ENCODE measurements at places on chromosomes 13 and 19.
A peak's percentile ranks its signal among the peaks of the same experiment; 100 is the strongest.

DNA sequence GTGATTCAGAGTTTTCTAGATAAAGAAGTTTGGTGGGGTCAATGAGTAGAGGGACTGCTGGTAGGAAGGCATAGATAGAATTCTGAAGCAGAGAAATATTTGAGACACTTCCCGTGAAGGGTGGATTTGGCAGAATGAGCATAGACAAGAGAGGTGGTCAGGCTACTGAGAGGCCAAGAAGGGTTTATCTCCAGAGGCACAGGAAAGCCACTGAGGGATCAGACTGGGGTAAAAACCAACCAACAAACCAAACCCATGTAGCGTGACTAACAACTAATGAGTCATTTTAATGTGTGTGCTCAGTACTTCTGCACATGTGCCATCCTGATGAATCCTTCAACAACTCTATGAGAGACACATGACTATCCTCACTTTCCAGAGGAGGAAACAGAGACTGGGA is 60.0 kb upstream of the SERP2 start:
- H3K27ac ChIP-seq, result no peak overlapping the region
- DNase-seq, result peak; percentile 39
- H3K36me3 ChIP-seq, result no peaks in the 10 kb centered on the region
- no peak overlapping the region for H3K4me3 ChIP-seq

DNA sequence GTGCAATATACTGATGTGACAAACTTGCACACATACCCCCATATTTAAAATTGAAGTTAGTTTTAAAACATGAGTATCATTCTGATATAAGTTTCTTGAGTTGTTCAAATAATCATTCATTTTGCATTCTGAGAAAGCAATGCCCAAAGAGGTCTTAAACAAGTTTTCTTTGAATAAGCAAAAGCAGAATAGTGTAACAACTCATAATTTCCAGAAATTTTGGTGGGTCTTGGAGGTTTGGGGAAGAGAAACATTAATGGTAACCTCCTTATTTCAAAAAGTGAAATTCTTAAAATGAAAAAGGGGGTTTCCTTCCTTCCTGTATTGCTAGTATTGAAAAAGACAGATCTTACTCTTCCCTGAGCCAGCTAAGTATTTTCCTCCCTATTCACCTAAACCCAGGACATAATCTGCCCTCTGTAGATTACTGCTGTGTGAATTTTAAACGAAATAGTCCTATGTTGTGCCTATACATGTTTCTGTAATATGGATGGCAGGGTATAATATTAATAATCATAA is 30.4 kb downstream of the SLC25A15 start:
- H3K27me3 ChIP-seq, result no peaks in the 10 kb centered on the region
- DNase-seq, result no peak
- no peak overlapping the region for H3K27ac ChIP-seq
- H3K4me3 ChIP-seq, result no peak overlapping the region

DNA sequence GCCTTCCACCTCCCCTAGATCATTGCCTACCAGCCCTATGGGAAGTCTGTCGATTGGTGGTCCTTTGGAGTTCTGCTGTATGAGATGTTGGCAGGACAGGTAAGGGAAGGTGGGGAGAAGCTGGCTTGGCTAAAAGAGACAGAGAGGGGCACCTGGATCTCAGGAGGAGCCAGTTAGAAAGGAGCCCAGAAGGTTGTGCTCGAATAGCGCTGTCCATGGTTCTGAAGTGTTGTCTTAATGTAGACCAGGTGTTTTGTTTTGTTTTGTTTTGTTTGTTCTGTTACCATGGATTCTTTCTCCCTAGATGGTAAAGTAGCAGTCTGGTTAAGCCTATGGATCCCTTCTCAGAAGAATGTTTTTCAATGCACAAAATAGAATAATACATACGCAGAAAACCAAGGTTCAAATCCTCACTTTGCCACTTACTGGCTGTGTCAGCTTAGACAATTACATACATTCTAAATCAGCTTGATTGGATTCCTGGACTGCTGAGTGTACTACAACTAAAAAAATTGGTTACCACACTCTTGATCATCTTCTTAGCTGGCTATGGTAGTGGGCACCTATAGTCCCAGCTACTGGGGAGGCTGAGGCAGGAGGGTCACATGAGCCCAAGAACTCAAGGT is 5.9 kb upstream of the CACNG7 start:
- peaks cover 2% of the 10 kb centered on the region for H3K4me1 ChIP-seq
- H3K27ac ChIP-seq, result no peak overlapping the region
- peaks cover 66% of the 10 kb centered on the region for H3K27me3 ChIP-seq
- H3K36me3 ChIP-seq, result no peaks in the 10 kb centered on the region
- DNase-seq, result peak; percentile 72

DNA sequence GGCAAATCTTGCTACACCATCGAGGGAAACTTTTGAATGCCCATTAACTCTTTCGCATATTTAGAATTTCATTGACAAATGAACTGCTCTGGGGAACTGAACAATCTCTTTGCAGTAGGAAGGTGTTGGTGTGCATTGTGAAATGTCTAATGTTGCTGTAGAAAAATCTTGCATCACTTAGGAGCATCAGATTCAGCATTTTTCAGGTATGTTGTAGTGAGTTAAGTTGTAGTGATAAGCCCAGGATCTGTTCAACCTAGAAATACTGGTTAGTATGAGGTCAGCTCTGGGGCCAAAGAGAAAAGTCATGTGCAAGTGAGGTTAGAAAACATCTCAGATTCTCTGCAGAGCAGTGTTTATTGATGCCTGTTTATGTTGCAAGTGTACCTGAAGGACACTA is 4.1 kb downstream of the FRY start:
- no peak overlapping the region for H3K4me3 ChIP-seq
- DNase-seq, result no peak
- H3K4me1 ChIP-seq, result peaks cover 78% of the 10 kb centered on the region
- peaks cover 3% of the 10 kb centered on the region for H3K36me3 ChIP-seq
- H3K27me3 ChIP-seq, result no peaks in the 10 kb centered on the region

DNA sequence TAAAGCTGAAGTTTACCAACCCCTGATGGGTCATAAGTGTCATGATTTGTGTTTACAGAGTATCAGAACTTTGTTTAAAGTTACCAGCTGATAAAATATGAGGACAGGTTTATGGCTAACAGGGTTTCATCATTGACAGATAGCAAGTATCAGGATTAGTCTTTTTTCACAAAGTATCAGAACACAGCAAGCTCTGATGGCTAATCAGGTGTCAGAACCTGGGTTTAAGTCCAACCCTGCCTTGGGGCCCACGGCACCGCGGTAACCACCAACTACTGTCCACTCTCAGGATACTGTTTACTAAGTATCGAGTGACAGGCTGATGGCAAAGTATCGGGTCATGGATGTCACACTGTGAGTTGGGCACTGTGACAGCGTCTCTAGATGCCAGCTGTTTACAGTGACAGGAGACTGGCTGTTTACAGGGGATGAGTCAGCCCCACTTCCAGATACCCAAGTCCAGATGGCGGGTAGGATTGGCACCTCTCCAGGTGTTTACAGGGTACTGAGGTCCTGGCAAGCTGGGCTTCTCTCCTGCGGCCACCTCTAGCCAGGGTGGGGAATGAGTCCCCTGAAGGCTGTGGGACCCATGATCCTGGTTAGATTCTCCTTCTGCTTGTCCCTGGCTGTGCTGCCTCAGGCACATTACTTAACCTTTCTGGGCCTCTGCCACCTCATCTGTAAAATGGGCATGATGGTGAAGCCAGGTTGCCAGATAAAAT is 21.8 kb downstream of the ARRDC2 start:
- no peak overlapping the region for H3K4me3 ChIP-seq
- H3K36me3 ChIP-seq, result no peaks in the 10 kb centered on the region
- peak; percentile 72 for DNase-seq
- peaks cover 2% of the 10 kb centered on the region for H3K4me1 ChIP-seq
- no peaks in the 10 kb centered on the region for H3K27me3 ChIP-seq

All from common myeloid progenitor, CD34-positive (primary cell).